Left renal cortex interstitium (tissue), 4 donors: ENCODE measurements at places on chromosomes 5 and 9. TPM values are rescaled to one million over a fixed set of nuclear protein-coding genes. Genes with fewer than 3 reads are reported as not detected.

Gene PLAC8L1
- 2.6 TPM for polyA plus RNA-seq

Gene FRMPD1
- polyA plus RNA-seq, result 1.3 TPM

Gene ESM1
- 7.5 TPM for polyA plus RNA-seq

Gene WDR38
- 0.31 TPM for polyA plus RNA-seq

Gene SLC6A19
- 72.8 TPM for polyA plus RNA-seq
